ENCODE measurements at places on chromosomes 7 and 10.

DNA sequence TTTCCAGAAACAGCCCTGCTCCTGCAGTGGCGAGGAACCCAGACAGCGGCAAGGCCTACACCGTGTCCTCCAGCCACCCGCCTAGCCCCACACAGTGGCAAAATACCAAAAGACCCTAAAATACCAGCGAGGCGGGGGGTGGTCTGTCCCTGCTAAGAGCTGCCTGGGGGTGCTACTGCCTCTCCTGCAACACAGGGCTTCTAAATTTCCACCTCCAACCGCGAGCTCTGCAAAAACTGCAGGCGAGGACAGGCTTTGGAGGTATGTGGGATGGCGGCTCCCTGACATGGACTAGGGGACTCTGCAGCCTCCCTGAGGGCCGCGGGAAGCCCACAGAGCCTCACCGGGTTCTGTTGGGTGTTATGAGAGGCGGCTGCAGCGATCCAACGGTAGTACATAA, 122.3 kb downstream of the WDR37 start:
- peak; percentile 66 for DNase-seq

DNA sequence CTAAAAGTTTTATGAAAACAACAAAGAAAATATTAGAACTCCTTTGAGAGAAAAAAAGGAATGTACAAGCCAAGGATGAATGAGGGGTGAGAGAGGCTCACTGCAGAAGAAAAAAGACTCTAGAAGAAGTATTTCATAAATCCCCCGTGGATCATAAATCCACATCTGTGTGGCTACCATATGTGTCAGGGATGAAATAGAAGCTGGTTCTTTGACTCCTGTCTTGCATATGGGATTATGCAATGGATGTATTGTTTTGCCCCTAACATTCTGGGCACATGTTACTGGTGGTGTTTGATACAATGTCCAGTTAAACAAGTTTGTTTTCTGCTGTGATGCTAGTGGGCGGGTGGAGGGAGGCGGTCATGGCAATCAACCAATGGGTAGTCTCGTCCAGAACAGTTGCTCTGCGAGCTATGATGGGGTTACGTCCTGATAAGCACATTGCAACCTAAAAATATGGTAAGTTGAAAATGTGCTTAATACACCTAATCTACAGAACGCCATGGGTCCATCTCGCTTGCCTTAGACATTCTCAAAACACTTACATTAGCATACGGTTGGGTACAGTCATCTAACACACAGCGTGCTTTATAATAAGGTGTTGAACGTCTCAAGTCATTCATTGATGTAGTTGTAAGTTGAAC, 34.1 kb upstream of the PITRM1 start:
- DNase-seq: no peak

GRCh38 chr7:3430588-3430987, 129.5 kb downstream of the SDK1 start:
- no peak for DNase-seq

- DNase-seq: no peak
Observed at GRCh38 chr7:93442478-93443224, 131.9 kb downstream of the CALCR start.

- no peak for DNase-seq
Observed at GRCh38 chr7:69448071-69448470, 150.2 kb upstream of the AUTS2 start.

GRCh38 chr10:112789248-112789647, 160.8 kb upstream of the TCF7L2 start:
- no peak for DNase-seq

DNA sequence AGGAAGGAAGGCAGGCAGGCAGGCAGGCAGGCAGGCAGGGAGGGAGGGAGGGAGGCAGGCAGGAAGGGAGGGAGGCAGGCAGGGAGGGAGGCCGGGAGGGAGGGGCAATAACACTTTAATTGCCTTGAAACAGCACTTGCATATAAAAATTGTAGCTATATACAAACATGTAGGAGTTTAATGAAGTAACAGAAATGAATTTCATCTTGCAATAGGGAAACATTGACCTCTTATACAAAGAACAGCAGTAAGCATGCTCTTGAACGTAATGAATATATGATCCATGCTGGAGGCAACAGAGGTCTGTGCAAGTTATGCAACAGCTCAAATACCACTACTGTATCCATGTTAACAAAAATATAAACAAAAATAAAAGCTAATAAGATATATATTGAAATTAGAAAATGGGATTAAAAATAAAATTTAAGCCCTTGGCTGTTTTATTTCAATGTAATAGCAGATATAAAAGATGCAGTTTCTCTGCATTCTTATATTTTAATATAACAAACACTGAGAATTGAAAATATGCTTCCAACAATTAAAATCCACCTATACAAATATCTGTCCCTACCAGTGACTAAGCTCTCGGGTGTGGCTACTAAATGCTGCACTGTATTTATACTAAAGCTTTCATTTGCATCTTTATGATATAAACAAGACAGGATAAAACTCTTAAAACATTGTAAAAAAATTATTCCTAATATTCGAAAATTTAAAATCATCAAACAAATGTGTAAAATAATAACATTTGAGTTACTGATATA, 50.3 kb downstream of the CACNA2D1 start:
- no peak for DNase-seq

- no peak for DNase-seq
Observed at GRCh38 chr10:11014671-11015445, 2.8 kb upstream of the CELF2 start.

DNA sequence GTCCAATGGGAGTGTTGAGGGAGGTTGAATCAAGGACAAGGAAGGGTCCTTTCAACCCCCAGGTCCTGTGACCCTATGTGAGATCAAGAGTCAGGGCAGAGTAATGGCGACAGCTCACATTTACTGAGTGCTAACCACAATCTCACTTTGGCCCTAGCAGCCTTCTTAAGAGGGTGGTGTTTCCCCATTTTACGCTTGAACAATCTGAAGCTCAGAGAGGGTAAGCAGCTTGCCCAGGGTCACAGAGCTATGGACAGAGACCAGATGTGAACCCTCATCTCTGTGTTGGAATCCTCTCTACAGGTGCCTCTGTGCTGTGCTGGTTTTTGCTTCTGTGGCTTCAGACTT, 102.0 kb downstream of the GRK5 start:
- DNase-seq: no peak

DNA sequence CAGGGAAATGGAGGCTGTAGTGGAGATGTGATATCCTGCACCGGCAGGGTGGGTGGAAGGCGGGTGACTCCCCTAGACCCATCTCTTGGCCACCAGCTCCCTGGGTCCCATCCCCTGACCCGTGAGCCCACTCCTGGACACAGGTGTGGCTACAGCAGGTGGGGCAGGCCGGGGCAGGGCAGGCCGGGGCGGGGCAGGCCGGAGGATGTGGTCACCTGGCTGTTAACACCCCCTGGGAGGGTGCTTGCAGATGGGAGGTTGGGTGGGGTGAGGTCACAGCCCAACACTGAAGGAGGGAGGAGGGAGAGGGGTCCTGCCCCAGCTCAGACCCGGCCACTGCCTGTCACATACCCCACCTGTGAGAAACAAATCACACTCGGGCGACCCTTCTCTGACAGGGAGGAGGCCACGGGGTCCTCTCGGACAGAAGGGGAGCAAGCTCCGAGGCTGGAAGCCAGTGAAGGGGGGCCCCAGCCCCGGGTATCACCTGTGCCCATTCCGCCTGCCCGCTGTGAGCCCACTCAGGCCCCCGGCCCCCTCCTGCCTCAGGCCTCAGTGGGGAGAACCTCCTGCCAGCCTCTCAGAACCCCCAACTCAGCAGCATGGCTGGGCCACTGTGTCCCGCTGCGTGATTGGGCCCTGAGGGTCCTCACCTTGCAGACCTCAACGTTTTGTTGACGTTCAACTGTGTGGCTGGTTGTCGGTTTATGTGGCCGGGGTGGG, 74.0 kb downstream of the MICALL2 start:
- no peak for DNase-seq

DNA sequence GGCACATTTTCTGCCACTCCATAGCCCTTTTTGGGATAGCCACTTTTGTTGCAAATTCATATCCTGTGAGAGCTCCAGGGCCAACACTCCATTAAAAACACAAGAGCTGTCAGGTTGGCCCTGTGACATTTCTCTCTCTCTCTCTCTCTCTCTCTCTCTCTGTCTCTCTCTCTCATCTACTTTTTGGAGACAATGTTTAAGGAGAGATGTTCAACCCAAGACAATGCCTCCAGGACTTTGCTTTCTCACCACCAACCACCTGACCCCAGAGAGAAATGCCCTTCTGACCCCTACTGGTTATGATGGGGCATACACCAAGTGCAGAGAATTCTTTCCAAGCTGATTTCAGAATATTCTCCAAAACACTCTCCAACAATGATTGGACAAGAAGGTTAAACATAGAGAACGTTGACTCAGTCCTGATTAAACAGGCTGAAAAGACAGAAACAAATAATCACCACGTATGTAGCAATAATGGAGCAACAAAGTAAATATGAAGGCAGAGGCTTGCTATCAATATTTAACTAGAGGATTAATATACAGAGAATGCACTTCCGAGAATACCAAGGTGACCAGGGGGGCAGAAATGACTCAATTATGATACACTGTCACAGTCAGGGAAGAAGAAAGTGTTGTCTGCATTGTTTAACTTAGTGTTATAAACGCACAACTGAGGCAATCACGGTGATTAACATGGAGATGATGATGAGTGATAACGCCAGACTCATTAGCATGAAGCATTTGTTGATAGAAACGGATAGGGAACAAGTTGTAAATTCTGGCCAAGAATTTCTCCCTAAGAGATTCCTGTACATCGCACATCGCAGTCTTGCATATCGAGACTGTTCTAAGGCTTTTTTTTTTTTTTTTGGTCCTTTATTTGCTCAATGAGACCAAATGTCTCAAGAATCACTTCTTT, 178.5 kb downstream of the NRP1 start:
- DNase-seq: no peak

- no peak for DNase-seq
Observed at GRCh38 chr7:56115852-56116538, at the start of gene NUPR2. NUPR2 (minus strand) TSS chr7:56116417; CDS start chr7:56116314, 103 bp downstream.

- no peak for DNase-seq
Observed at GRCh38 chr7:141519623-141520022, 31.6 kb upstream of the AGK start.

- no peak for DNase-seq
Observed at GRCh38 chr10:126224967-126225671, 163.2 kb downstream of the ADAM12 start.

- DNase-seq: no peak
Observed at GRCh38 chr10:76115131-76115470, 683.7 kb downstream of the LRMDA start.

- DNase-seq: no peak
Observed at GRCh38 chr7:82234457-82235049, 209.0 kb downstream of the CACNA2D1 start.

DNA sequence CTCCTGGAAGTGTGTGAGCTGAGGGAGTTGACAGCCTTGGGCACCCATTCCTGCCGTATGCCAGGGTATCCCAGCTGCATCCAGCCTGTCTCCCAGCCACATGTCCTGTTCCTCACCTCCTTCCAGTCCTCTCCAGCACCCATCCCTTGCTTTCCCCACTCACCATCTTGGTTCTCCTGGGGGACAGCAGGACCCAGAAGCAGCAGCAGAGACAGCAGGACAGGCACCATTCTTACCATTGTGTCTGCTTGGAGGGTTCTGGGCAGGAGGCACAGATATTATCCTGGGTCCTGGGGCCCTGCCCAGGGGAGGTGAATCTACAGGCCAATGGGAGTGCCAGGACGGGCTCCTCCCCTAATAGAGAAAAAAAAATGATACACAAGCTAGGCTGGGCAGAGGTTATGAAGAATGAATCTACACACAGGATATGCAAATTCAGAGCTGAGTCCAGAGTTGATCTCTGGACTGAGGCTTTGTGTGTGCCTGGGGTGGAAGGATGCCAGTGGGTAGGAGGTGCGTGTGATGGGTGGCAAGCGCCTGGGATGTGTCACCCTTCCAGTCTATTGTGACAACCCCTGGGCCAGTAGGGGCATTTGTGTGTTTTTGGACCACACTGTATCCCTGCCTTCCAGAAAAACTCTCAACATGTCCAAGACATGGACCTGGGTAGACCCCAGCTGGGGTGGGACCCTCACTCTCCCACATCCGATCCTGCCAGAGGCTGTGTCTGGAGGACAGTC, at the start of gene AZGP1:
TSS of gene AZGP1 (minus strand) at position 250 of the 740 bp plus-strand sequence. CDS start at position 239, 11 bp downstream.
- DNase-seq: no peak

DNA sequence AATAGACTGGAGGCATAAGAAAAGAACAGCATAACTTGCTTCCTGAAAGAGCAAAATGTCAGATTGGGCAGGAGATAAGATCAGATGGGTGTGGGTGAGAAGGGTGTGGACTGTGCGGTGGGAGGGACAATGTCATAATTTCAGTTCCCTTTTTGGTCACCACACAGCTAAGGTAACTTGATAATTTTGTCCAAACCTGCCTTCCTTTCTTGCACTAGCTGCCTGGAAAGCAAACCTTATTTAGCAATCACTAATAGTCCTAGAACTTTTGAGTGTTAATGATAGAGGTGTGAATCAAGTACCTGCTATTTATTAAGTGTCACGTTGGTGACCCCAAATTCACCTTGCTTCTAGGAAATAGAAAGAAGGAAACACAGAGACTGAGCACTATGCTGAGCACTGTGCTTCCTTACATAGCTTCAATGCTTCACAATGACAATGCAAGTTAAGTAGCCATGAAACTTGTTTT, 72.4 kb upstream of the SP4 start:
- DNase-seq: no peak

DNA sequence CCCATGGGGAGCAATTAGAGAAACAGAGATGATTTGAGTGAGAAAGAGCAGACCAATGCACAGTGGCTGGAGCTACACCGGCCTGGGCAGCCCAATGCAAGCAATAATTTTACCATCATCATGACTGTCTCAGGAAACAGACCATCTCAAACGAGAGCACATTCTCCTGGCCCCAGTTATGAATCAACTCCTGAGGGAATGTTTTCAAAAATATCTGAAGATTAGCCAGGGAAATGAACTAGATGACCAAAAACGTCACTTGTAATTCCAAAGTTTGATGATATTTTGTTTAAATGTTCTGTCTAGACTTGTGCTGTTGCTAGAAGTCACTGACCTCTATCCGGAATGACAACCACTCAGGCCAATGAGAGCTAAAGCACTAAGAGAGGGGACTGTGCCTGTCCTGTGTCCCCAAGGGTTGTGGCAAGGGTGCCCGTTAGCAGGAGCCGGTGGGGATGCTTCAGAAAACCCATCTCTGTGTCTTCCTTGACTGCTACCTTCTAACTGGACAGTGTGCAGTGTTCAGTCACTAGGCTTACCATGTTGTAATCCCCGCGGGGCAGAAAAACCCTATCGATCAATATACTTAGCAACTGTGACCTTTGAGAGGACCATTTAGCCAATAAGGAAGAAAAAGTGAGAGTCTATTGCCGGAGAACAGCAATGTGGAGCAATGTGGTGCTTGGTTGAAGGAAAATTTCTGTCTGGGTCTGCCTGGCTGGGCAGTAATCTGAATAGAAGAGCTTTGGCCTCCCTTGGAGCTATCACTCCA, 202.4 kb downstream of the ADAM12 start:
- no peak for DNase-seq

GRCh38 chr7:106089647-106090046, 22.5 kb downstream of the SYPL1 start:
- no peak for DNase-seq

GRCh38 chr10:21627331-21627730, 93.3 kb downstream of the MLLT10 start:
- no peak for DNase-seq
